ENCODE measurements at places on chromosomes 7 and 10. TPM values are rescaled to one million over a fixed set of nuclear protein-coding genes. Genes with fewer than 3 reads are reported as not detected.

SVOPL gene
- total RNA-seq, result 0.34 TPM

CCDC172 gene
- not detected for total RNA-seq

TMEM176A gene
- 0.31 TPM for total RNA-seq

MKI67 gene
- total RNA-seq, result 4.6 TPM
